ENCODE measurements at places on chromosomes 4 and X. TPM values are rescaled to one million over a fixed set of nuclear protein-coding genes. Genes with fewer than 3 reads are reported as not detected.

GRCh38 chrX:113929004-113929403 is 654.9 kb upstream of the HTR2C start:
- no peaks in the 10 kb centered on the region for H3K27me3 ChIP-seq
- H3K4me3 ChIP-seq = no peak overlapping the region
- no peaks in the 10 kb centered on the region for H3K4me1 ChIP-seq
- no peak overlapping the region for H3K27ac ChIP-seq
- no peak for DNase-seq

DNA sequence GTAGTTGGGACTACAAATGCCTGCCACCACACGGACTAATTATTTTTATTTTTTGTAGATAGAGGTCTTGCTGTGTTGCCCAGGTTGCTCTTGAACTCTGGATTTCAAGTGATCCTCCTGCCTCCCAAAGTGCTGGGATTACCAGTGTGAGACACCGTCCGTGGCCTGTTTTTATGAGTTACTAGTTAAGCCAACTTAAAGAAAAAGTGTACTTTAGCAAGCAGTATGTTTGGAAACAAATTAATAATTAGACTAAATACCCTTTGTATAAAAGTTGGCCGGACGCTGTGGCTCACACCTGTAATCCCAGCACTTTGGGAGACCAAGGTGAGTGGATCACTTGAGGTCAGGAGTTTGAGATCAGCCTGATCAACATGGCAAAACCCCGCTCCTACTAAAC is 14.2 kb upstream of the PTPN13 start:
- H3K36me3 ChIP-seq = no peaks in the 10 kb centered on the region
- no peak overlapping the region for H3K4me3 ChIP-seq
- H3K27ac ChIP-seq = no peak overlapping the region
- no peak for DNase-seq
- no peaks in the 10 kb centered on the region for H3K4me1 ChIP-seq

DNA sequence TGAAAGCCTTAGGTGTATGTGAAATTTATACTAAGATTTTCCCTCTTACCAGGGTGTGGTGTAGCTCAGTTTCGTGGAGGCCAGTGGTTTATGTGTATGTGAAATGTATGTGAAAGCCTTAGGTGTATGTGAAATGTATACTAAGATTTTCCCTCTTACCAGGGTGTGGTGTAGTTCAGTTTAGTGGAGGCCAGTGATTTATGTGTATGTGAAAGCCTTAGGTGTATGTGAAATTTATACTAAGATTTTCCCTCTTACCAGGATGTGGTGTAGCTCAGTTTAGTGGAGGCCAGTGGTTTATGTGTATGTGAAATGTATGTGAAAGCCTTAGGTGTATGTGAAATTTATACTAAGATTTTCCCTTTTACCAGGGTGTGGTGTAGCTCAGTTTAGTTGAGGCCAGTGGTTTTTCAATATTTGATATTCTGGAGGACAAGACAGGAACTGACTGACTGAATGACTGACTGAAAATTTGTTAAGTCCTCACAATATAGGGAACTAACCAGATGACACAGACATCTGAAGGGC is 143.7 kb downstream of the NEXMIF start:
- H3K36me3 ChIP-seq = no peaks in the 10 kb centered on the region
- H3K4me1 ChIP-seq = no peaks in the 10 kb centered on the region
- H3K27me3 ChIP-seq = no peaks in the 10 kb centered on the region
- H3K4me3 ChIP-seq = no peak overlapping the region
- no peak for DNase-seq

Gene PTCHD1
- 7.6 TPM for total RNA-seq

GRCh38 chrX:115960440-115961084 is 210.0 kb upstream of the AGTR2 start:
- no peak for DNase-seq
- H3K4me3 ChIP-seq = no peak overlapping the region
- H3K4me1 ChIP-seq = no peaks in the 10 kb centered on the region
- H3K27ac ChIP-seq = no peak overlapping the region
- H3K27me3 ChIP-seq = no peaks in the 10 kb centered on the region
- no peaks in the 10 kb centered on the region for H3K36me3 ChIP-seq

DNA sequence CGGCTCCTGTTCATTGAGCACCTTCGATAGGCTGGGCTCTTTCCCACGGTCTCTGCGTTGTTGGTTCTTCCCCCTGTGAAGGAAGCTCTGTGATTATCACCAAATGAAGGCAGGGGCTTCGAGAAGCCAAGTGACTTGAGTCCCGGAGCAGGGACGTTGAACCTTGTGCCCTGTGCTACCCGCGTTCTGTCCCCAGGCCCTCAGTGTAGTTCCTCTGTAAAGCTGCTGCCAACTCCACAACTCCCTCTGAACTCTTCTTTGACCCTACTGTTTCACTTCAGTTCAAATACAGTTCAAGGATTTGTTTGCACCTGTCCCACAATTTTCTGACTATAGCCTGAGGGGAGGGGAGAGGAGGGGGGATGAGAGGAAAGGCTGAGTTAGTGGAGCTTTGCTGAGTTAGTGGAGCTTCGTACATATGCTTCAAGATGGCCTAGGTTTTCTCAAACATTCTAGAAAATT is 635 bp upstream of the PHF8 start:
- H3K27me3 ChIP-seq = no peaks in the 10 kb centered on the region
- H3K36me3 ChIP-seq = no peaks in the 10 kb centered on the region
- peak overlapping the region; percentile 63 for H3K4me3 ChIP-seq

DNA sequence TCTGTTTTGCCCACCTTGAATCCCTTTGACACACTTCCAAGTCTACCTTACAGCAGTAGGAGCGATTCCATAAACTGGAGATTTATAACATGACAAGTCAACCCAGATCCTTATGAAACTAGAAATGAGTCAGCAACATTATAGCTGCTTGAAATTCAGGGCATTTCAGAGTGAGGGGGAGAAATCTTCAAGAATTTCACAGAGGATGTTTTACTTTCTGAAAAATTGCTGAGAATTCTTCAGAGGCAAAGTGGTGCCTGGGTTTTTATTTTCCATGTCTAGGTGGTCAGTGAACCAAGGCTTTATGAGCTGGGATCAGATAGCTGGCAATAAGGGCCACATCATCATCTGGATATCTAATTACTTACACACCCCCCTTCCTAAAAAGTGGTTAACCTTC is 119.8 kb downstream of the PPARGC1A start:
- H3K27ac ChIP-seq = no peak overlapping the region
- H3K4me3 ChIP-seq = no peak overlapping the region
- no peak for DNase-seq
- H3K27me3 ChIP-seq = no peaks in the 10 kb centered on the region

GRCh38 chr4:119080721-119081541 is 54.7 kb upstream of the MYOZ2 start:
- no peak overlapping the region for H3K4me3 ChIP-seq
- H3K27ac ChIP-seq = peak overlapping the region; percentile 66
- no peaks in the 10 kb centered on the region for H3K27me3 ChIP-seq
- H3K36me3 ChIP-seq = no peaks in the 10 kb centered on the region
- H3K4me1 ChIP-seq = no peaks in the 10 kb centered on the region
- no peak for DNase-seq

- H3K4me3 ChIP-seq = no peak overlapping the region
- H3K4me1 ChIP-seq = no peaks in the 10 kb centered on the region
- H3K36me3 ChIP-seq = no peaks in the 10 kb centered on the region
These were observed 68.0 kb upstream of the ATXN3L start for GRCh38 chrX:13387666-13388494.

DNA sequence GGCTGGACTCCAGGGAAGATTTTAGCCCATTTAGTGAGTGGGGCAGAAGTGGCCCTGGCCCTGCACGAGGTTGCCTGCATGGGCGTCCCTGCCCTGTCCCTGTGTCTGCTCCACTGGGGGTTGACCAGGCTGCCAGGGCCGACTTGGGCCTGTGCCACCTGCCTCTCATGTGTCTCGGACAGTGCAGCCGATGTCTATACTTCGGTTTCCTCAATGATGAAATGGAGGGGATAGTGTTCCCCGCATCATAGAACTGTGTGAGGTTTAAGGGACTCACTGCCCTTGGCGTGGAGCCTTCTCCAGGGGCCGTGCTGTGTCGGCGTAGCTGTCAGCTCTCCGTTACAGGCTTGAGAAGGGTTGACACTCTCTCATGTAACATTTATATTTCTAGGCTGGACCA is 27.0 kb upstream of the MSANTD1 start:
- H3K4me3 ChIP-seq = no peak overlapping the region
- DNase-seq = no peak
- no peaks in the 10 kb centered on the region for H3K27me3 ChIP-seq

Gene TEC
- 2.9 TPM for total RNA-seq

Gene BMP3
- not detected for total RNA-seq

Gene TRO
- 80.7 TPM for total RNA-seq

DNA sequence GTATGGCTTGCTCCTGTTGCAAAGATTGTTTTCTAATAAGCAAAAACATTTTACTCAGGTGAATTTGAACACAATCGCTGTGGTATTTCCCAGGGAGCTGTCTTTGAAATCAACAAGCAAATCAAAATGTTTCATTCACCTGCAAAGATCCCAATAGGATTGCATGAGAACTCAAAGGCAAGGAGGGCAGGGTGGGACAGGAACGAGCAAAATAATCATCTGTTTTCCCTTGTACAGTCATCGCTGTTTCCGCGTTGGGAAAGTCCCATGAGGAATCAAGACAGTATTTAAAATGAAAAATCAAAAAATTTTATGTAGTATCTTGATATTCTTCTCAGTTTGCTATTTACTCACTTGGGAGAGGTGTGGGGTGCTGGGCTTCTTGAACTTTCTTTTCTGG is 198.8 kb downstream of the STIM2 start:
- DNase-seq = no peak
- no peaks in the 10 kb centered on the region for H3K4me1 ChIP-seq
- no peaks in the 10 kb centered on the region for H3K27me3 ChIP-seq

Gene TCEAL5
- 6.5 TPM for total RNA-seq

DNA sequence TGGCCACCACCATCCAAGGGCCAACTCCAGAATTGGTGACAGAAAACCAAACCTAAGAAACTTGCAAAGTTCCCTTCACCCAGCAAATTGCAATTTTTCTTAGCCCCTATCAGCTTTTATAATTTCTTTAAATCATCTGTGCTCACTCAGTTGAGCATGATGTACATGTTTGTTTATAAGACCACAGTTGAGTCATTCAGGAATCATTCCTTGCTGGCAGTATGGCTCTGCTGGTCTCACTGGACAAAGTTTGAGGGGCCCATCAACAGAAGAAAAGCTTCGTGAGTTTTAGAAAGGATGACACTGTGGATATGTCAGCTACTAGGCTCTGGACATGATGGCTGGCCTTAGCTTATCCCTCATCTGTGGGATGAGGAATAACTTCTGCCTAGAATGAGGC is 4.0 kb downstream of the TRPC5 start:
- H3K27ac ChIP-seq = no peak overlapping the region
- H3K27me3 ChIP-seq = no peaks in the 10 kb centered on the region
- H3K4me3 ChIP-seq = no peak overlapping the region
- H3K4me1 ChIP-seq = no peaks in the 10 kb centered on the region

DNA sequence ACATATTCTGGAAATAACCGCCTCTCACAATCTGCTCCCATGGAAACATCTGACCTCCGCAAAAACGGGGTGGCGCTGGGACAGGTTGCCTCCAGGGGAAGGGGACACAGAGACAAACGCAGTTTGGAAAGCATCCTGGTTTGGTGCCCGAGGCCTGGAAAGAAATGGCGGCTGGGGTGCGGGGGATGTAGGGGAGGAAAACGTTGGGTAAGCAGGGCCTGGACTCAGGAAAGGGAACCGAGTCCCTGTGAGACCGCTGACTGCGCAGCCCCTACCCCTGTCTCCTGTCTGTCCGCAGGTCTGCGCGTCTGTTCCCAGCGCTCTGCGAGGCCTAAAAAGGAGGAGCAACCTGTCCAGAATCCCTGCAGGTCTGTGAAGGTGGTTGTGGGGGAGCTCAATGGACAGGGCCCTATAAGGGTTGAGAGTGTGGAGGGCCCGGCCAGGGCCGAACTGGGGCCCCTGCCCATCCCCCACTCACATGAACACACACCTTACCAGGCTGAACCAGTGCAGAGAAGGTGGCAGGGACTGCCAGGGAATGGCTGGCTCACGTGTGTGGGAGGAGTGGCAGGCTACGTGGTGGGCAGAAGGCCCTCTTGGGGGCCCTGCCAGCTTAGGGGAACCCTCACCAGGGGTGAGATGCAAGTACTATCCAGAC is 672 bp downstream of the TCEAL3 start:
- H3K36me3 ChIP-seq = no peaks in the 10 kb centered on the region
- peak overlapping the region; percentile 49 for H3K4me3 ChIP-seq
- peak overlapping the region; percentile 97 for H3K27ac ChIP-seq
- no peaks in the 10 kb centered on the region for H3K27me3 ChIP-seq

Gene ANK2
- 27.4 TPM for total RNA-seq

Gene MAGEA2B
- total RNA-seq = not detected

Gene PCDH10
- total RNA-seq = 19.6 TPM

Gene CNKSR2
- 4.8 TPM for total RNA-seq

DNA sequence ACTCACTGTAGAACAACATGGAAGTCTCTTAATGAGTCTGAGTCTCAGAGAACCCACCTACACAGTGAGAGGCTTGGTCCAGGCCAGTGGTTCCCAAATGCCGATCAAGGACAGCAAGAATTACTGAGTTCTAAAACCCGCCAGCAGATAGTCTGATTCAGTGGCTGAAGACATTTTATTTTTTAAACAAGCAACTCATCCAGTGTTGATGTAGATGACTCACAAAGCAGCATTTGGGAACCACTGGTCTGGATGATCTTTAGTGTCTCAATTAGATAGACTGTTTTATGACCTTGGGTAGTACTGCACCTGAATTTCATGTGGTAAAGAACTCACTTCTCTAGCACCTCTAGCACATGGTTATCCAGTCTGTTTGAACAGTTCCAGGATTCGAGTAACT is 193.6 kb downstream of the FBXW7 start:
- H3K27ac ChIP-seq = no peak overlapping the region
- H3K36me3 ChIP-seq = no peaks in the 10 kb centered on the region
- no peak for DNase-seq
- H3K4me3 ChIP-seq = no peak overlapping the region
- no peaks in the 10 kb centered on the region for H3K27me3 ChIP-seq

- no peaks in the 10 kb centered on the region for H3K36me3 ChIP-seq
- H3K4me3 ChIP-seq = no peak overlapping the region
- H3K4me1 ChIP-seq = no peaks in the 10 kb centered on the region
- H3K27ac ChIP-seq = no peak overlapping the region
- no peaks in the 10 kb centered on the region for H3K27me3 ChIP-seq
- DNase-seq = no peak
These were observed 38.9 kb downstream of the PRIMPOL start for GRCh38 chr4:184688447-184688846.

DNA sequence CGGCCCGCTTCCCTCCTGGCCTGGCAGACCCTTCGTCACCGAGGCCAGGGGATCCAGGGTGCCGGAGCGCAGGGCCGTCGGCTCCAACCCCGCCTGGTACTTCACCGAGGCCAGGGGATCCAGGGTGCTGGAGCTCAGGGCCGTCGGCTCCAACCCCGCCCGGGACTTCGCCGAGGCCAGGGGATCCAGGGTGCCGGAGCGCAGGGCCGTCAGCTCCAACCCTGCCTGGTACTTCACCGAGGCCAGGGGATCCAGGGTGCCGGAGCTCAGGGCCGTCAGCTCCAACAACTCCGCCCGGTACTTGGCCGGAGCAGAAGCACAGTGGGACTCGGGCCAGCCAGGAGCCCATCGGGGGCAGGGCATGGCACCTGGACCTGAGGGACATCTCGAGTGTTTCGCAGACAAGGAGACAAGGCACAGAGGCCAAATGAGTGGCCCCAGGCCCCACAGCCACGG is 85.1 kb downstream of the FAM53A start:
- DNase-seq = no peak
- H3K27me3 ChIP-seq = no peaks in the 10 kb centered on the region
- H3K27ac ChIP-seq = no peak overlapping the region
- no peak overlapping the region for H3K4me3 ChIP-seq

- H3K4me3 ChIP-seq = no peak overlapping the region
- no peaks in the 10 kb centered on the region for H3K27me3 ChIP-seq
- H3K36me3 ChIP-seq = no peaks in the 10 kb centered on the region
- no peak overlapping the region for H3K27ac ChIP-seq
These were observed 223.9 kb upstream of the EPHA5 start for GRCh38 chr4:65893957-65894755.
